MCF 10A (cell line): ENCODE measurements at places on chromosomes 4 and X. TPM values are rescaled to one million over a fixed set of nuclear protein-coding genes. Genes with fewer than 3 reads are reported as not detected.

The SFRP2 gene
- total RNA-seq, result not detected in 2 replicates

- H3K27me3 ChIP-seq, result peaks cover 21% of the 10 kb centered on the region
- DNase-seq, result no peak
- no peak overlapping the region for H3K27ac ChIP-seq
- peaks cover 11% of the 10 kb centered on the region for H3K4me1 ChIP-seq
Observed at GRCh38 chrX:134649770-134650169, 8.5 kb downstream of the PLAC1 start.

GRCh38 chr4:2220016-2220630 is 21.8 kb downstream of the HAUS3 start:
- peaks cover 13% of the 10 kb centered on the region for H3K36me3 ChIP-seq
- no peak overlapping the region for H3K4me3 ChIP-seq
- H3K27me3 ChIP-seq, result no peaks in the 10 kb centered on the region
- H3K4me1 ChIP-seq, result peaks cover 8% of the 10 kb centered on the region
- H3K27ac ChIP-seq, result peak overlapping the region; percentile 21
- peak; percentile 78 for DNase-seq

GRCh38 chr4:139656614-139657486 is 8.8 kb upstream of the MGST2 start:
- peak; percentile 83 for DNase-seq
- H3K36me3 ChIP-seq, result no peaks in the 10 kb centered on the region
- H3K27me3 ChIP-seq, result no peaks in the 10 kb centered on the region

The ATP10D gene
- 16.2 and 16.9 TPM in 2 replicates for total RNA-seq

- no peaks in the 10 kb centered on the region for H3K27me3 ChIP-seq
- no peak for DNase-seq
- no peaks in the 10 kb centered on the region for H3K36me3 ChIP-seq
- no peaks in the 10 kb centered on the region for H3K4me1 ChIP-seq
- H3K4me3 ChIP-seq, result no peak overlapping the region
Observed at GRCh38 chr4:68162196-68162595, 32.5 kb upstream of the TMPRSS11F start.

The MAOB gene
- 0.27 TPM in 1 of 2 replicates, not detected in the other for total RNA-seq

DNA sequence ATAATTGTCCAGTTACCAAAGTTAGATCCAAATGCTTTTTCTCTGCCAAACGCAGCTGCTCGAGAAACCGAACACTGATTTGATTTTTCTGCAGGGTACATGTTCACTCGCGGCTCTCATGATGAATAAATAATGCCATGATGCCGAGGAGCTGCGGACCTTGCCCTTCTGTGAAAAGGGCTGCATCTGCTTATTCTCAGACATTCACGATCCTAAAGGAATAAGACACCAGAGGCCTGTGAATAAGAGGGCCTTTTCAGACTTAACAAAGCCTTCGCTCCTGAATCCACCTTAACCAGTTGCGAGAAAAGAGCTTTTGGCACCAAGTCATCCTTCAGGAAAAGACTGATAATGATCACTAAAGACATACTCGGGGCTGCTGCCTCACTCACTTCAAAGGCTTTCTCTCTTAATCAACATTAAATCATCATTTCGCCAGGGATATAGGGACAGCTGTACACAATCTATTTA is 147.5 kb downstream of the FBXO8 start:
- no peaks in the 10 kb centered on the region for H3K4me1 ChIP-seq
- H3K36me3 ChIP-seq, result no peaks in the 10 kb centered on the region
- H3K27me3 ChIP-seq, result peaks cover 76% of the 10 kb centered on the region
- no peak overlapping the region for H3K27ac ChIP-seq
- H3K4me3 ChIP-seq, result no peak overlapping the region
- no peak for DNase-seq

The PPEF1 gene
- total RNA-seq, result 0.32 and 1.0 TPM in 2 replicates

DNA sequence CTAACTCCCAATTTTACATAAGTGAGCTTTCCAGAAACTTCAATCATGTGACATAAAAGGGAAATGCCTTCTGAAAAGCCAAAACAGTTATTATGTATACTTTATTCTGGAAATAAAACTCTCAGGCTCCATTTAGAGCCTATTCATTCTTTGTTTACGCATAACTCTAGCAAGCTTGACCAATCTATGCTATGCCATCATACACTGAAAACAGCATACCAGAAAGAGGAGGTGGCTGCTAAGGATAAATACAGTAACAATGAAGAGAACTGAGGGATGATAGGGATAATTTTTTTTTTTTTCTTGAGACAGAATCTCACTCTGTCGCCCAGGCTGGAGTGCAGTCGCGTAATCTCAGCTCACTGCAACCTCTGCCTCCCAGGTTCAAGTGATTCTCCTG is 24.4 kb downstream of the CDKL2 start:
- DNase-seq, result no peak
- H3K4me1 ChIP-seq, result no peaks in the 10 kb centered on the region
- H3K27ac ChIP-seq, result no peak overlapping the region

DNA sequence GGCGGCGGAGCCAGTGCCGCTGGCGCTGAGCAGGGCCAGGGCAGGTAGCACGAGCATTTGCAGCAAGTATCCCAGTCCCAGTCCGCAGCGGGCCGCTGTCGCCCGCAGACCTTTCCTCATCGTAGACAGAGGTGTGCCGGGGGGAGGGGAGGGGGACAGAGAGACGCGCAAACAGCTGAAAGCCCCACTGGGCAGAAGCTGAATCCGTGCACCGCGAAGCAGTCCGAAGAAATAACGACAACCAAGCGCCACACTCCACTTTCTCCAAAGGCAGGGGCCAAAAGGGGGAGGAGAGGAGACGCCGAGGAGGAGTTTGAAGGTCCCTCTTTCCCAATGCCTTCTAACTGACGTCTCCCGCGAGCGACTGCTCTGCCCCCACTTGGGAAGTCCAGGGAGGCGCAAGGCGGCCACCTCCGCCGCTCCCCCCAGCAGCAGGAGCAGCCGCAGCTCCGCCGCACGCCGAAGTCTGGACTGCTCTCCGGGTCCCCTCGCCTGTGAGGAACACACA is at the start of gene UNC5C:
TSS of gene UNC5C (minus strand) at position 236 of the 508 bp plus-strand sequence.
- no peak within 1 kb of the TSS for H3K27ac ChIP-seq
- peak; percentile 55 for DNase-seq
- no peaks in the 10 kb centered on the region for H3K36me3 ChIP-seq
- H3K4me1 ChIP-seq, result peaks cover 6% of the 10 kb centered on the region
- H3K27me3 ChIP-seq, result peaks cover 51% of the 10 kb centered on the region
- H3K4me3 ChIP-seq, result peak within 1 kb of the TSS; percentile 79

The TECRL gene
- not detected in 2 replicates for total RNA-seq

The SSX2B gene
- not detected in 2 replicates for total RNA-seq

The IL21 gene
- total RNA-seq, result not detected in 2 replicates

DNA sequence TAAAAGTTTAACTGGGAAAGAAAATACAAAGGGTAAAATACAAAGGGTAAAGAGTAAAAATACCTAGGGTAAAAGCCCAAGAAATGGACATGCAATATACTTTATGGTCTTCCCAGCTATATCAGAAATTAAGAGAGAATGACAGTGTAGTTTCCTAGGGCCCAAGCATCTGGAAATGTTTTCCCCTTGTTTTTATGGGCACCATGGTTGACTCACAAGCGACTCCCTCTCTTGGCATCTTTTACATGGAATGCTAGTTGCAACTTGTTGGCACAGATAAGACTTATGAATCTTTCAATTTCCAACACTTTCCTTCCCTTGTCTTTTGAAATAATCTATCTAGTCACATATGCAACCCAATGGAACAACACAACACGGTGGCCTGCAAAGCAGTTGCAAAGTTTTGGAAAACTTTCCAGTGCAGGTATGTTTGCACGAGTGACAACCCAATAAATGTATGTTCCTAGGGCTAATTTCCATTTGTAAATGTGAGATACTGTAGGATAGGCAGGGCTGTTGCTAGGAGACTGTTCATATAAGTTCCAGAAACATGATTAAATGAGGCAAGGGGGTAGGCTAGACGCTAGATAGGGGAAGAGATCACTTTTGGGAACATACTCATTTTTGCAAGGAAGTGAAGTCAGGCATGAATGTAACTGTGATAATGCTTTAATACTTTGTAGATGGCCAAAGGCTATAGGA is 36.4 kb upstream of the CWH43 start:
- H3K4me1 ChIP-seq, result peaks cover 29% of the 10 kb centered on the region
- peak; percentile 74 for DNase-seq
- no peak overlapping the region for H3K4me3 ChIP-seq
- no peaks in the 10 kb centered on the region for H3K36me3 ChIP-seq

GRCh38 chrX:110242371-110242770 is 75.5 kb downstream of the AMMECR1 start:
- no peak overlapping the region for H3K27ac ChIP-seq
- peaks cover 9% of the 10 kb centered on the region for H3K4me1 ChIP-seq
- no peak for DNase-seq

DNA sequence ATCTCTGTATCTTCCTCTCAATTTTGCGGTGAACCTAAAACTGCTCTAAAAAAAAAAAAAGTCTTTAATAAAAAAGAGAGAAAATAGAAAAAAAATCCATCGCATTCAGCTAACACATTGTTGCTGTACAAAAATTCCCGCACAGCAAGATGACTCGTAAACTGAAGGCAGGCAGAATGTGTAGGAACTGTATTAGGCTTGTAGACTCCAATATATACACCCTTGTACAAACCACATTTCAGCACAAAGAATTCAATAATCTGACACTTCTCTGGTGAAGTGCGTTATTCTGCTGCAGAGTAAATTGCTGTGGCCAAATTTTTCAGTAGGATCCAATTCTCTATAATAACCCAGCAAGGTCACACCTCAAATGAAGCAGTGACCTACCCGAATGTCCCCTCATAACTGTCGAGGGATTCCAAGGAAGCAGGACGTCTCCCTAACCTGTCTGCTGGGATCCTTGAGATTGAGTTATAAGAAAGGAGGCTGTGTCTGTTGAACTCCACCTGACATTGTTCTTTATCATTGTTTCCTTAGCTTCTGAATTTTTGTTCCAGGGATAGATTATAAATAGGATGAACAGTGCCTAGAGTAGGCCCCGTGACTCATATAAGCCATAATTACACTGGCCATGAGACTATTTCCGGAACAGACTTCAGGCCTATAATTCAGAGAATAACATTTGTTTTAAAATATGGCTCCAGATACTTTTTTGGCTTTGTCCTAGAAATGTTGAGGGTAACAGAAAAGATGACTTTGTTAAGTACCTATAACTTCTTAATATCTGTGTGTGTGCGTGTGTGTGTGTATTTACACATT is 348.3 kb downstream of the PCDH7 start:
- no peaks in the 10 kb centered on the region for H3K36me3 ChIP-seq
- DNase-seq, result no peak
- no peak overlapping the region for H3K4me3 ChIP-seq
- H3K27ac ChIP-seq, result no peak overlapping the region
- H3K27me3 ChIP-seq, result no peaks in the 10 kb centered on the region

- H3K4me1 ChIP-seq, result no peaks in the 10 kb centered on the region
- H3K27ac ChIP-seq, result no peak overlapping the region
- H3K27me3 ChIP-seq, result peaks cover 48% of the 10 kb centered on the region
- peaks cover 6% of the 10 kb centered on the region for H3K36me3 ChIP-seq
Observed at GRCh38 chrX:10186355-10186754, 29.6 kb downstream of the CLCN4 start.

DNA sequence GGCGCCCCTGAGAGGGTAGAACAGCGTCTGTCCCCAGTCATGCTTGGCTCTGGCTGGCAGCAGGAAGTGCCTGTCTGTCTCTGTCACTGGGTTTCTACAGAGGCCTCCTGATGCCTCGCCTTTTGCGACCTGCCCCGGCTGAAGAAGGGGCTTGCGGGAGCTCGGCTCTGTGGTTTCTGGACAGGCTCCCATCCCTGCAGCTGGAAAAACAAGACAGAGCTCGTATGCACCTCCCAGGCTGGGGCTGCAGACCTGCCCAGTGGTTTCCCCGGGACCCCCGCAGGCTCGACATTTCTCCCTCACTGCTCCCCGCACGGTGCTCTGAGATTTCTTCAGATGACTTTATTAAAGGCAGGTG is 57.0 kb upstream of the SORCS2 start:
- no peak overlapping the region for H3K4me3 ChIP-seq
- no peak for DNase-seq
- H3K27ac ChIP-seq, result no peak overlapping the region
- H3K4me1 ChIP-seq, result peaks cover 8% of the 10 kb centered on the region
- H3K27me3 ChIP-seq, result peaks cover 12% of the 10 kb centered on the region
- H3K36me3 ChIP-seq, result no peaks in the 10 kb centered on the region

DNA sequence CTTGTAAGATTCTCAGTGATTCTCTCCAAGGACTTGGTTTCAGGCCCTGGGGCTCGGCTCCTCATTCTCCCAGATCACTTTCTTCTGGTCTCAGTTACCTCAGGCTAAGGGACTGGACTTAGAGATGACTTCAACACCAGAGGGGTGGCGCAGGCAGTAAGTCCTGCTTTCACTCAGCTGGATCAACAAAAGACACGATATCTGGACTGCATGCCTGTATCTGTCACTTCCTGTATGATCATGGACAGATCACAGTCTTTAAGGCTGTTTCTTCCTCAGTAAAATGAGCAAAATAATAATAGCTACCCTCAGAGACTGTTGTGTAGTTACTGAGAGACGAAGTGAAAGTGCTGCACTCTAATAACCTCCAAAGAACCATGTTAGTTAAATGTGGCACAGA is 19.5 kb upstream of the CXCR3 start:
- H3K27me3 ChIP-seq, result peaks cover 29% of the 10 kb centered on the region
- H3K4me3 ChIP-seq, result no peak overlapping the region
- H3K27ac ChIP-seq, result no peak overlapping the region

DNA sequence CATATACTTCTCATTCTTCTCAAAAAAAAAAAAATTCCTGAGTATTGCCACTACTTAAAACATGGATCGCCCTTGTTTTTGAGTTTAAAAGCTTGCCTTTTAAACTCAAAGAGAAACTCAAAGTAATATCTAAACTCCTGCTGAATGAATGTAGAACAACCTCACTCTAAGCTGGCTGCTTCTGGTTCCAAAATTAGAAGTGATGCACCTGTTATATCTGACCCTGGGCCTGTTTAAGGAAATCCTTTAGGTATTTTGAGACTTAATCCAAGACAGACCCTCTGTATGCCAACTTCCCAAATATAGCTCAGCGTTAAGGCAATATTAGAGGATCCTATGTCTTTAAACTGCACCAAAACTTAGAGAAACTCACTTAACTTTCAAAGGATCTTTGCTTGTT is 1.8 kb upstream of the OTUD4 start:
- peaks cover 9% of the 10 kb centered on the region for H3K4me1 ChIP-seq
- no peak overlapping the region for H3K27ac ChIP-seq
- H3K36me3 ChIP-seq, result no peaks in the 10 kb centered on the region
- no peak for DNase-seq
- no peak overlapping the region for H3K4me3 ChIP-seq
- H3K27me3 ChIP-seq, result no peaks in the 10 kb centered on the region

DNA sequence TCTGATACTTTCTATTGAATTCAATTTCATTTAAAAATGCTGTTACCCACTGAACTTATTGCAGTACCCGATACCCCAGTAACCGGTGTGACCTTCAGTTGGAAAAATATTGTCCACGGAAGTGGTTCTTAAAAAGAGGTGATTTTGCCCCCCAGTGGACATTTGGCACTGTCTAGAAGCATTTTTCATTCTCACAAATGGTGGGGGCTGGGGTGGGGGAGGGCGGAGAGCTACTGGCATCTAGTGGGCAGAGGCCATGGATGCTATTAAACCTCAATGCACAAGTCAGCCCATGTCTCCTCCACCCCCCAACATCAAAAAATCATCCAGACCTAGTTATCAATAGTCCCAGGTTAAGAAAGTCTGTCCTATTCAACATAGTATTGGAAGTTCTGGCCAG is 19.6 kb upstream of the CHM start:
- H3K27me3 ChIP-seq, result peaks cover 38% of the 10 kb centered on the region
- H3K4me1 ChIP-seq, result no peaks in the 10 kb centered on the region
- H3K4me3 ChIP-seq, result no peak overlapping the region
- no peaks in the 10 kb centered on the region for H3K36me3 ChIP-seq
- DNase-seq, result no peak
